ENCODE measurements at places on chromosomes 4 and X.

DNA sequence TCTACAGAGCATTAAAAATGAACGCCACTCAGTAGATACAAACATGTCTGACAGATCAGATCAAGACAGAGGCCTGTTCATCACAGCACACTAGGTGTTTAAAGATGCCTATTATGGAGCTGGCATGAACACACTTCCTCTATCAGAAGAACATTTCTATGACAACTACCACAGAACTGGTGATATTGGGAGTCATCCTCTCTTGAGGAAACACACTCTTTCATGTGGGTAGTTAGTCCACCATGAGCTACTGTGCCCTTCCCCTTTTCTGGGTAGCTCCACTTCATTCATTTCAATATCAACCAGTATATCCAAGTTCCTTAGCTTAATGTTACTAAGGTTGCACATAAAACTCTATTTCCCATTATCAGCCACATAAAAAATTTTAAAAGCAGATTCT, 46.7 kb downstream of the MAOB start:
- no peak for DNase-seq

- DNase-seq = peak; percentile 31
Observed at GRCh38 chr4:73311428-73311827, 52.8 kb upstream of the ANKRD17 start.

- DNase-seq = peak; percentile 43
Observed at GRCh38 chrX:57367649-57368048, 81.1 kb downstream of the FAAH2 start.

DNA sequence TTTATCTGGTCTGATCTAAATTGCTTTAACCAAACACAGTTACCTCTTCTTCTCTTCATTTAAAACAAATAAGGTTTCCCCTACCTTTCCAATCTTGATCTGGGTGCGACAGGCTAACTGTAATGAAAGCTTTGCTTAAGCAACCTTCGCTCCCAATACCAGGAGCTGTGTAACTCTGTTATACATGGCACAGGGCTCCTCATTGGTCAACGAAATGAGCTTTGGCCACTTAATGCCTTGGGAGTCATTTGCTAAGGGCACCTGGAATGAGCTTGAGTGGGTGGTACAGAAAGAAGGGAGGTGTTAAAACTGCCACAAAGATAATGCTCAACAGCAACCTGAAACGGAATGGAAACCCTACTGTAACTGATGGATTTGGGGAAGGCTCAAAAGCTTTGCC, 140.5 kb downstream of the CHRNA9 start:
- DNase-seq = no peak

DNA sequence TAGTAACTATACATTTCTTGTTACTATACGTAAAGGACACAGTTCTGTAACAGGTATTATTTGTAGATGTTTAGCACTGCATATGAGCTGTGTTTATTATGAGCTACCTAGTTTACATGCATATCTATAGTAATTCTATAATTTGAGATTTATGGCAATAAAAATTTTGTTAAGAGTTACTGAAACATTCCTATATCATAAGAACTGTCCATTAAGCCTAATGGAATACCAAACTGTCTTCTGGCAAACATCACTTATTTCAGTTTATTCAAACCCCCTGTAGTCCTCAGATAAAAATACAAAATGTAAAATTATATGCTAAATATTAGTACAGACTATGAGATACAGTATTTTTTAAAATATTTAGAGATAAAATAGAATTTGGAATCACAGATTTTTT, 205.2 kb downstream of the ADGRL3 start:
- DNase-seq = no peak

DNA sequence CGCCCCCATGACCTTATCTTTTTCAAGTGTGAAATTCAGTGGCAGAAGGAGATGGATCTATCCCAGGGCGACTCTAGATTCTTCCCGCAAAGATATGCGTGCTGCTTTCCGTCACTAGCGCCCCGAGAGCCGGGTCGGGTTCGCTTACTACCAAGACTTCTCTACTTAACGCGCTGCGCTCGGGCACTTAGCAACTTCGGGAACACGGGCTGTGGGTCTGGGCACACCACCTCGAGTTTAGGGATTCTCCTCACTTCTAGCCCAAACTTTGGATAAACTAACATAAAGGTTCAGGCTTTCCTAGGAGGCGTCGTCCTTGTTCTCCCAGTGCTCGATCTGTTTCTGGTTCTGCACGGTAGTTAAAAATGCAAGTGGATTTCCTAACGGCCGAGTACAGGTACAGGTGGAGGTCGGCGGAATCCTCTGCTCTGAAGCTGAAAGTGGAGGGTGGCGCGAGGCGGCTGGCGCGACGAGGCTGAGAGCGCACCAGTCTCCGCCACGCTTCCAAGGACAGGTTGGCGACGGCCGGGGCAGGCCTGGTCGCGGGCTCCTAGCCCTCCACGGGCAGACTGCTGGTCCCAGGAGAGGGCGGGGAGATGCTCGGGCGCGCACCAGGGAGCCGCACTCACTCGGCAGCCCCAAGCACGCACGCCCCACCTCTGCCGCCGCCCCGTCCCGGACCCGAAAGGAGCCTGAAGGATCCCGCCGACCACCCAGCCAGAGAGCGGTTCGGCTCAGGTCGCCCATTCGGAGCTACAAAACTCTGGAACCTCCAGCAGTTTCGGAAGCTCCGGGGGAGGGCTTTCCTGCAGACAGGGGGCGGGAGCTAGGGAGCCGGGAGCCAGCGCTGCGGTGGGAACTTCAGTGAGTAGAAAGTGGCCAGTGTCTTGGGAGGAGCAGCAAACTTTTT, 100.8 kb upstream of the TENM3 start:
- DNase-seq = peak; percentile 72

- peak; percentile 19 for DNase-seq
Observed at GRCh38 chr4:188008377-188008776, 12.8 kb downstream of the ZFP42 start.

- DNase-seq = no peak
Observed at GRCh38 chrX:46653482-46653881, 79.9 kb downstream of the CHST7 start.

DNA sequence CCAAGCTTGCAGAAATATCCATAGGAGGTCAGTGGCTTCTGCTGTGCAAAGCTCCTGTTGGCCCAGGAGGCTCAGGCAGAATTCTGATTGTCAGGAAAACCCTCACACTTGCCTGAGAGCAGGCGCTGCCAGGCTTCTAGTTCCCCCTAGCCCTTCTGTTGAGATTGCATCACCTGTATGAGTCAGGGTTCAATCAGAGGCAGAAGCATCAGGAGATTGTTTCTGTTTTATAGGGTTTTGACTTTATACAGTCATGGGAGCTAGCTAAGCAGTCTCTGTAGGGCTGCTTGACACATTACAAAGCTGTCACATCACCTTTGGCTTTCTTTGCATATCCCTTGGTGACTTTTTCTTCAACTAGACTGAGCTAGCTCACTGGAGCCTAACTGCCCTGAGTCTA, 27.8 kb downstream of the DIPK2B start:
- no peak for DNase-seq

GRCh38 chr4:74948236-74948635, 15.3 kb downstream of the PARM1 start:
- DNase-seq = no peak

DNA sequence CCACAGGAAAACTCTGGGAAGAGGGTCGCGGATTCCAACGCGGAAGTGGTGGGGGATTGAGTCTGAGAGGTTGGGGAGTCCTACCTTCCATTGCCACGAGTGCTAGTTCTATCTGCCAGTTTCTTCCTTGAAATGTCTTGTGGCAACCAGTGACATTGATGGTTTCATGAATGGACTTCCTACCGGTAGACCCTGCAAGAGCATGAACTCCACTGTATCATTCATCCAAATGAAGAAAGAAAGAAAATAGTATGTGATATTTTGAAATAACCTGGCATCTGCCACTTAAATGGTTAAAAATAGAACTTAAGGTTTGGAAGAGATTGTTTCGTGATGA, 1.1 kb upstream of the SLC10A7 start:
- peak; percentile 45 for DNase-seq

DNA sequence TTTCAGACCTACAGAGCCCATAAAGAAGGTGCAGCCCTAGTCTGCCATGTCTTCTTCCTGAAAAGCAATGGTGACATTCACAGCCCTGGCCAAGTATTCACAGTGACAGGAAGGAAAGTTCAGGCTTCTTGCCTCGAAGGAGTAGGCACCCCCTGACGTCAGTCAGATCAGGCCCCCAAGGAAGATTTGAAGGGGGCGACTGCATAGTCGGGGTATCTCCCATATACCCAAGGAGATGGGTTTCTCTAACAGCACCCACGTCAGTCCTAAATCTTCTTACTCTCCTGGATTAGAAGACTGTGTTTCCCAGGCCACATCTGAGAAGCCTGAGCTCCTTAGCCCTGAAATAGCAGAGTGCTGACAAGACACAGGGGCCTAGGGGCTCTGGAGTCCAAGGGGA, at the start of gene PPEF2:
TSS of gene PPEF2 (minus strand) at position 101 of the 400 bp plus-strand sequence. CDS start 6,127 bp downstream, outside the sequence.
- DNase-seq = no peak

- no peak for DNase-seq
Observed at GRCh38 chrX:11781734-11782370, 23.8 kb downstream of the MSL3 start.

DNA sequence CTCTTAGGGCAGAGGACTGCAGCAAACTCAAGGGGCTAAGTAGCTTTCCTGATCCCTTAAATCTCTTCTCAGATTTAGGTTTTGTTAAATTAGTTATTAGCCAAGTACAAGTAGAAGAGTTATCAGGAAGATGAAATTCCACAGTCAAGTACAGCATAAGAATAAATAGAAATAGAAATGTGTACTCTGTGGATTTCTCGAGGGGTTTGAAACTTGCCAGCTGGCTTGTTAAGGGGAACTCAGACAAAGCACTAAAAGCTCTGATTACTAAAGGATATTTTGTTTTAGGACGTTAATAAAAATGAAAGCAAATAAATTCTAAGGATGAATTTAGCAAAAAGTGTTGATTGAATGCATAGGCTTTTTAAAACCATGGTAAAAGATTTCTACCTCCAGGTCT, 654.6 kb downstream of the RAPGEF2 start:
- DNase-seq = peak; percentile 89

- no peak for DNase-seq
Observed at GRCh38 chr4:3681191-3681590, 85.0 kb upstream of the ADRA2C start.

- no peak for DNase-seq
Observed at GRCh38 chr4:62512271-62512670, 1312.1 kb downstream of the ADGRL3 start.

- peak; percentile 44 for DNase-seq
Observed at GRCh38 chrX:150366951-150367545, 3.9 kb downstream of the MAMLD1 start.

DNA sequence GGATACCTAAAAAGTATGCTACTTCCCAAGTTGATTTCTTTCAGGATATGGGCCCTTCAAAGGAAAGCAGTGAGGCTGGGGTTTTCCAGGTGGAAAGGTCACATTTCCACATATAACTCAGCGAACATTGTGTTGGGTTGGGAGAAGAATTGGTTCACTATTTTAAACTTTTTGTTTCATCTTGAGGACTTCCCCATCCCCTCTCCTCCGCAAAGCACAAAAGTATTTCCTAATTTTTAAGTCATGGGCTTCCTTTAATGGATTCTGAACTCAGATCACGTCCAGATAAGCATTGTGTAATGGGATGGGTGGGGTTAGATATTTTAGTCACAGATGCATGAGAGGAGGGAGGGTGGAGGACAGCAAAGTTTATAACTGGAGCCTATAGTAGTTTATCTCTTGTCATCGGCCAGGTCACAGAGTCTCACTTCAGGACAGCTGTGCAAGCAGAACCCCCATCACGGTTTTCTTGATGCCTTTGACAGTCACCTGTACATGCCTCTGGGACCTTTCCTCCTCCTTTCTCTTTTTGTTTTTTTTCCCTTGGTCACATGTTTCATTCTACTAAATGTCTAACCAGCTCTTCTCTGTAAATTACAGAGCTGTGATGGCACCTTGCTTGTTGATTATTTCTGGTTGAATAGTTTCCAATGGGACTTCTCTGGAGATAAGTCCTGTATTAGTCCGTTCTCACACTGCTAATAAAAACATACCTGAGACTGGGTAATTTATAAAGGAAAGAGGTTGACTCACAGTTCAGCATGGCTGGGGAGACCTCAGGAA, 115.4 kb downstream of the PTTG2 start:
- peak; percentile 77 for DNase-seq

GRCh38 chr4:130855533-130855932, 1759.6 kb downstream of the C4orf33 start:
- DNase-seq = peak; percentile 1

DNA sequence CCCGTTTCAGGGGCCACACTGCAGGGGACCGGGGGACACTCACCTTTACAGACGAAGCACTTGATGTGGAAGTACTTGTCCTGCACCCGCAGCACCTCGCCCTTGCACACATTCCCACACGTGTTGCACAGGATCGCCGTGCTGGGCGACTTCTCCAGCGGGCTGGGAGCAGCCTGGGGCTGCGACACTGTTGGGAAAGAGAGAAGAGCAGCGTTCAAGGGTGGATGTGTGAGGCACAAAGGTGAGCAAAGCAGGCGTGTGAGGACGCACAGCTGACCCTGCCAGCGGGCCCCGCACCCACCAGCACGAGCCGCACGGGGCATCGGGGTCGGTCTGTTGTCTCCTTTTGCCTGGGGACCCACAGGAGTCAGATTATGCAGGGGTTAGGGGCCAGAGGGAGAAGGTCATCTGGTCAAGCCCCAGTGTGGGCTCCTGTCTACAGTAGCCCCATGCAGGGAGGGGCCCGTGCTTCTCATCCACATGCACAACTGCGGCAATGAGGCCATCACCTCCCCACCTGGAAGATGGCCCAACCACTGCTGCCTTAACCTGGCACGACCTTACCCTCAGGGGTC, 52.1 kb downstream of the ABLIM2 start:
- DNase-seq = no peak

GRCh38 chr4:142960867-142961644, 115.0 kb upstream of the INPP4B start:
- DNase-seq = no peak

- DNase-seq = no peak
Observed at GRCh38 chrX:67546496-67547423, 2.9 kb downstream of the AR start.

DNA sequence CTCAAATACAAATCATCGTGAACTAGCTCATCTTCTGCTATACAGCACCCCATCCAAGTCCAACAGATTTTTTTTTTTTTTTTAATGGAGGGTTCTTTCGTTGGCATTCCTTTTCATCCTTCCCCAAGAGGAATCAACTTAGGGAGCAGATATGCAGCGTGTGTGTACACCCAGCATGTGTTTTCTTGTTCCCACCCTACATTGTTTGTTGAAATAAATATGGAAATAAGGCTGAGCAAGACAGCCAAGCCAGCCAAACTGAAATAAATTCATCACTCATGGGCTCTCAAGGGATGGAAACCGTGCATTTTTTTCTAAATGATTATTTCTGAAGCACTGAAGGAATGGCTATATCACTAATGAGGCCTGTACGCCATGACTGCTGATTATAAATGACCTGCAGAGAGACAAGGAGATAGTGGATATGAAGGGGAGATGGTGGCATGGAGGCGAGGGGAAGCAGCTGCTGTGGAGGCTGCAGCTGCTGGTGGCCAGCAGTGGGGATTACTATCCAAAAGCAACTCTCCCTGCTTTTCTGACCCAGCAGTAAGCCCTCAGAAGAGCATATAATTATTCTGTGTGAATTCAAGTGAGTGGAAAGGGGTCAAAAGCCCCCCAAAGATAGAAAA, 173.9 kb downstream of the MGST2 start:
- DNase-seq = no peak

- peak; percentile 77 for DNase-seq
Observed at GRCh38 chr4:149291463-149291862, 524.2 kb downstream of the IQCM start.

Measured in muscle of leg (tissue), 16 donors.